B cell (primary cell): ENCODE measurements at places on chromosomes 6 and 20. TPM values are rescaled to one million over a fixed set of nuclear protein-coding genes. Genes with fewer than 3 reads are reported as not detected.
A peak's percentile ranks its signal among the peaks of the same experiment; 100 is the strongest.

DNA sequence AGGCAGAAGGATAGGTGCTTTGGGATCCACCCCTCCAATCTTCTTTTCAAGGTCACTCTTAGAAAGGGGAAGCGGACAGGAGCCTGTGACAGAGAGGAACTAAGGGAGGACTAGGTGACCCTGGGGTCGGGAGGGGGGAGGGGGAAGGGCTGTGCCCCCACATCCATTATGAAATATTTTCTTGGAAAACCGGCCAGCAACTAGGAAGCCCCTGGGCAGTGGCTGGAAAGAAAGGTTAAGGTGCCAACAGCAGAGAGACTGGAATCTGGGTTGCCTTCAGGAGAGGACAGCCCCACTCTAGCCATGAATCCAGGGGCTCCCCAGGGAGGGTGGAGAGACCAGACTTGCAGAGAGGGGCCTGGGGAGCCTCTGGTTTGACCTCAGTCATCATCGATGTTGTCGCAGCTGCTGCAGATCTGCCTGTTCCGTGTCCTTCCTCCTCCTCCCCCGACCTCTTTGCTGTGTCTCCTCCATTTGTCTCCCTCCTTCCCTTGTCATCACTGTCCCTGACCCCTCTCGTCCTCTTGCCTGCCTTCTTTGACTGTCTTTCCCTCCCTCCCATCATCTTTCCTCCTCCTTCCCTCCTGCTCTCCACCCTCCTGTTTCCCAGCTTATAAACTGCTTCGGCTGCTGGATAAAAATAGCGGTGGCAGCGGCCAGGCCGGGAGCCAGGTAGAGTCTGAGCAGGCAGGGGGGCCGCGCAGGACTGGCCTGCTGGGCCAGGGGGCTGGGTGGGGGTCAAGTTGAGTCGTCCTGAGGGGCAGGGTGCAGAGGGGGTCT is 3.2 kb downstream of the SLC29A1 start:
- DNase-seq = no peak

GRCh38 chr6:89690944-89691324 is 52.4 kb upstream of the LYRM2 start:
- no peak for DNase-seq

GRCh38 chr6:97240222-97240621 is 42.8 kb downstream of the MMS22L start:
- DNase-seq = no peak

- DNase-seq = peak; percentile 77
Observed at GRCh38 chr6:7243179-7243981, 69.6 kb downstream of the SSR1 start.

- DNase-seq = no peak
Observed at GRCh38 chr6:13009461-13009860, 292.9 kb downstream of the PHACTR1 start.

Gene REM1
- polyA plus RNA-seq = not detected in 2 replicates
